ENCODE measurements at places on chromosomes 4 and X. TPM values are rescaled to one million over a fixed set of nuclear protein-coding genes. Genes with fewer than 3 reads are reported as not detected.

SRD5A3 gene
- 24.3 TPM for total RNA-seq

ZNF157 gene
- total RNA-seq = not detected

UNC5C gene
- 0.44 TPM for total RNA-seq

IL3RA gene
- total RNA-seq = 28.9 TPM

UGT2B17 gene
- total RNA-seq = not detected

RADX gene
- total RNA-seq = 0.09 TPM

DTHD1 gene
- total RNA-seq = not detected

DCAF16 gene
- 29.0 TPM for total RNA-seq

TMPRSS11B gene
- not detected for total RNA-seq

TNIP3 gene
- total RNA-seq = not detected

TBX22 gene
- not detected for total RNA-seq

GRID2 gene
- total RNA-seq = not detected

CASP3 gene
- 66.1 TPM for total RNA-seq

MAGEB2 gene
- total RNA-seq = not detected

ATP7A gene
- 8.7 TPM for total RNA-seq

UCHL1 gene
- 328 TPM for total RNA-seq

DMP1 gene
- total RNA-seq = not detected

PDHA1 gene
- 162 TPM for total RNA-seq

HHIP gene
- total RNA-seq = 971 TPM

ARSJ gene
- 50.0 TPM for total RNA-seq
